Stimulated activated CD4-positive, alpha-beta T cell treated with anti-CD3 and anti-CD28 coated beads, Interleukin-15, amount 100 ng/mL, for 24 hours (primary cell): ENCODE measurements at places on chromosomes 1 and 21.
A peak's percentile ranks its signal among the peaks of the same experiment; 100 is the strongest.

- no peak for DNase-seq
Measured at GRCh38 chr1:30084909-30085571, 638.3 kb downstream of the MATN1 start.

DNA sequence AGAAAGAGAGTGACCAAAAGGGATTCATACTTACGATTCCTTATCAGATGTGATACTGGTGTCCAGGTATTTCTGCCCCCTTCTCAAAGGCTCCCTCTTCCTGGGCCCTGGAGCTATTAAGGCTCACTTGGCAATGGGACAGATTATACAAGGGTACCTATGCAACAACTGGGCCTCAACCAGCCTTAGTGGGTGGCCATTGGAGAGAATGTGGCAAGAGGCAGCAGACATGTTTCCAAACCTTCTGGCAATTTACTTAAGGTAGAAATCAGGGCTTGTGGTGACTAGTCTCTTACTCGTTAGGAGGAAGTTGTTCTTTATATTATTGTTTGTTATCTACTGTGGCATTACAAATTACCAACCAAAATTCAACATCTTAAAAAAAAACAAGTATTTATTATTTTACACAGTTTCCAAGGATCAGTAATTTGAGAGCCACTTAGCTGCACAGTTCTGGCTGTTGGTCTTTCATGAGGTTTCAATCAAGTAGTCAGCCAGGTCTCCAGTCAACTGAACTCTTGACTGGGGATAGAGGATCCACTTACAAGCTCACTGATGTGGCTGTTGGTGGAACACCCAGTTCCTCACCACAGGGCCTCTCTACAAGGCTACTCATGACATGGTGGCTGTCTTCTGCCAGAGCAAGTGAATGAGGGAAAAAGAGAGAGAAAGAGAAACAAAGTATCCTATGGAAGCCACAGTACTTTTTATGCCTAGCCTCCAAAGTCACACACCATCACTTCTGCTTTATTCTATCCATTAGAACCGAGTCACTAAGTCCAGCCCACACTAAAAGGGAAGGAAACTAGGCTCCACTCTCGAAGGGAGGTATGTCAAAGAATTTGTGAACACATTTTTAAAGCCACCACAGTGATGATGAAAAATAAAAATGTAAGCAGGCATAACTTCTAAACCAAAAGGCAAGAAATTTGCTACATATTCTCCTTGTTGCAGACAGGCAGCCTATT lies 10.7 kb downstream of the ZNF648 start:
- DNase-seq, result no peak

- DNase-seq, result peak; percentile 31
Measured at GRCh38 chr21:44354775-44355771, 1.7 kb downstream of the TRPM2 start.

DNA sequence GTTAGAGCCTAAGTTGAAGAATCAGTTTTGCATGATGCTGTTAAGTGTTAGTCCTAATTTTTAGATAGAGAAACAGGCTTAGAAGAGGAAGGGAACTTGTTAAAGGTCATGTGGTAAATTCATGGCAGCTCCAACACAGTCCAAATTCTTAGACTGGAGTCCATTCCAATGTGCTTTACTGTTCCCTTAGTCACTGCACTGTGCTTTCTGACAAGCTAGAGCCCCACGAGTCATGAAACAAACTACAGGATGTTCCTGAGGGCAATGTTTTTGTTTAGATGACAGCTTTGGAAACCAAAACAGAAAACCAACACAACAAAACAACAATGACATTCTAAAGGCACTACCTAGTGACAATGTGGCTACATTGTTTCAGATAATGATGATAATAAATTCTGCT lies 23.1 kb upstream of the RGS4 start:
- DNase-seq, result no peak
